Gastrocnemius medialis (tissue), 4 donors: ENCODE measurements at places on chromosomes 7 and 10. TPM values are rescaled to one million over a fixed set of nuclear protein-coding genes. Genes with fewer than 3 reads are reported as not detected.

The ASB4 gene
- 11.6 TPM for total RNA-seq

The PMS2 gene
- 7.8 TPM for total RNA-seq

The TWIST1 gene
- total RNA-seq: not detected

The SPDYE11 gene
- total RNA-seq: not detected

The GRM3 gene
- total RNA-seq: not detected

The SFXN4 gene
- total RNA-seq: 25.6 TPM

The NCOA4 gene
- 172 TPM for total RNA-seq

The EGR2 gene
- total RNA-seq: 0.76 TPM

The BICC1 gene
- 26.7 TPM for total RNA-seq

The RNF32 gene
- total RNA-seq: not detected

The PHKG1 gene
- 55.6 TPM for total RNA-seq

The KIAA1549 gene
- total RNA-seq: 0.78 TPM

The CRTAC1 gene
- 0.56 TPM for total RNA-seq

The TMEM130 gene
- total RNA-seq: not detected

The MYO1G gene
- 1.4 TPM for total RNA-seq

The SEC61G gene
- 196 TPM for total RNA-seq

The CNTNAP2 gene
- total RNA-seq: not detected

The MBL2 gene
- not detected for total RNA-seq

The EBLN1 gene
- not detected for total RNA-seq

The LRRC4 gene
- total RNA-seq: 1.00 TPM

The PLA2G12B gene
- total RNA-seq: not detected

The SRGN gene
- 73.1 TPM for total RNA-seq

The CFTR gene
- total RNA-seq: not detected

The DNAJC9 gene
- total RNA-seq: 9.2 TPM

The MKI67 gene
- not detected for total RNA-seq

The ANKRD26 gene
- total RNA-seq: 3.6 TPM

The FAM221A gene
- 2.2 TPM for total RNA-seq

The CCDC172 gene
- total RNA-seq: not detected

The NUTM2E gene
- total RNA-seq: not detected

The CFAP46 gene
- total RNA-seq: 10.6 TPM

The GSTO1 gene
- total RNA-seq: 47.7 TPM

The RET gene
- 0.53 TPM for total RNA-seq

The C10orf62 gene
- total RNA-seq: 0.55 TPM

The GFRA1 gene
- 21.2 TPM for total RNA-seq

The MPP7 gene
- 10.7 TPM for total RNA-seq

The GPC2 gene
- not detected for total RNA-seq

The COL13A1 gene
- total RNA-seq: 0.19 TPM

The STK31 gene
- total RNA-seq: not detected

The AOAH gene
- 0.17 TPM for total RNA-seq

The PNLIPRP2 gene
- total RNA-seq: not detected

The PNLIP gene
- total RNA-seq: not detected

The TMEM225B gene
- not detected for total RNA-seq

The BUD23 gene
- total RNA-seq: 83.9 TPM

The TSPAN13 gene
- 2.8 TPM for total RNA-seq

The AGAP9 gene
- total RNA-seq: 1.2 TPM

The EFCAB10 gene
- not detected for total RNA-seq

The NANOS1 gene
- total RNA-seq: 10.5 TPM

The MSS51 gene
- total RNA-seq: 35.1 TPM

The MRC1 gene
- 5.3 TPM for total RNA-seq

The PRPS1L1 gene
- total RNA-seq: not detected

The CFAP70 gene
- 0.20 TPM for total RNA-seq

The ZSWIM8 gene
- total RNA-seq: 81.1 TPM

The HOXA5 gene
- total RNA-seq: 2.7 TPM
